Mesothelial cell of epicardium (in vitro differentiated cells): ENCODE measurements at places on chromosomes 6 and 20. TPM values are rescaled to one million over a fixed set of nuclear protein-coding genes. Genes with fewer than 3 reads are reported as not detected.

The TAGAP gene
- total RNA-seq = 0.16 to 0.32 TPM (median 0.24 TPM) in 3 replicates

The PTCHD4 gene
- total RNA-seq = 7.8 to 8.6 TPM (median 8.5 TPM) in 3 replicates

The NOX3 gene
- total RNA-seq = not detected in 3 replicates

The ARMH2 gene
- total RNA-seq = not detected in 3 replicates

The KCNQ5 gene
- 4.8 to 5.4 TPM (median 5.2 TPM) in 3 replicates for total RNA-seq

The HEY2 gene
- 8.8 to 11.7 TPM (median 9.6 TPM) in 3 replicates for total RNA-seq

The SNX3 gene
- total RNA-seq = 74.3 to 80.6 TPM (median 74.4 TPM) in 3 replicates

The PI16 gene
- total RNA-seq = not detected in 3 replicates
